Central memory CD8-positive, alpha-beta T cell (primary cell): ENCODE measurements at places on chromosomes 4 and X.

DNA sequence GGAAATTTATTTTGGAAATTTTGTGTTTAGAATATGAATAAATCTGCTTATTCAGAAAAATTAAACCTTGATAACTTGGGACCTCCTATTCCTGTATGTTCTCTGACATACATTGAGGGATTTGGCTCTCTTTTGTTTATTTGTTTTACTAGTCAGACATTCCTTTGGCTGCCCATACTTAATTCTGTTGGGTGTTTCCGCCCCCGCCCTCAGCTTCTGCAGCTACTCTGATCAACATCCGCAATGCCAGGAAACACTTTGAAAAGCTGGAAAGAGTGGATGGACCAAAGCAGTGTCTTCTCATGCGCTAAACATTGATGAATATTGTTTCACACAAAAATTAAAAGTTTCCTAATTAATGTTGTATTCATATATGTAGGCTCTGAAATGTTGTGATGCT, 40.5 kb downstream of the RRAGB start:
- no peak for DNase-seq

DNA sequence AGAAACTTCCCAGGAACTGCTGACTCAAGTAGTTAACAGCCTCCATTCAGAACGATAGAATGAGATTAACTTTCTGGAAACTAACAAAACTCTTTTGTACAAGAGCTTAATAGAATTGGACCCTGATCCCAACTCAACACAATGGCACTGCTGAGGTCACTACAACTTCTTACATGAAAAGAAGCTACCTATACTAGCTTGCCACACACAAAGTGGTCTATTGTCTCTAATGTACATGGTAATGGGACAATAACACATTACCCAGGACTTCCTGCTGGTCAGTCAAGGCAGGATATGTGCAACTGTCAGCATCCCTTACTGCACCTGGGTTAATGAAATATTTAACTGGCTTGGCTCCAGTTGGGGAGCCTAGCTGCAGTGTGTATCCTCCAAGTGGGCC, 56.2 kb downstream of the BRCC3 start:
- no peak for DNase-seq

- DNase-seq = no peak
Measured at GRCh38 chr4:14787894-14788293, 214.4 kb upstream of the CPEB2 start.

- no peak for DNase-seq
Measured at GRCh38 chr4:14783011-14783877, 219.0 kb upstream of the CPEB2 start.

GRCh38 chr4:54930226-54930625, 195.2 kb downstream of the KDR start:
- DNase-seq = no peak

- DNase-seq = no peak
Measured at GRCh38 chr4:41360214-41360920, 103.6 kb downstream of the UCHL1 start.

- no peak for DNase-seq
Measured at GRCh38 chr4:142550965-142551364, 295.1 kb downstream of the INPP4B start.

GRCh38 chrX:72381439-72382201, 75.9 kb upstream of the CITED1 start:
- no peak for DNase-seq

- no peak for DNase-seq
Measured at GRCh38 chr4:18571301-18571761, 549.8 kb upstream of the LCORL start.

DNA sequence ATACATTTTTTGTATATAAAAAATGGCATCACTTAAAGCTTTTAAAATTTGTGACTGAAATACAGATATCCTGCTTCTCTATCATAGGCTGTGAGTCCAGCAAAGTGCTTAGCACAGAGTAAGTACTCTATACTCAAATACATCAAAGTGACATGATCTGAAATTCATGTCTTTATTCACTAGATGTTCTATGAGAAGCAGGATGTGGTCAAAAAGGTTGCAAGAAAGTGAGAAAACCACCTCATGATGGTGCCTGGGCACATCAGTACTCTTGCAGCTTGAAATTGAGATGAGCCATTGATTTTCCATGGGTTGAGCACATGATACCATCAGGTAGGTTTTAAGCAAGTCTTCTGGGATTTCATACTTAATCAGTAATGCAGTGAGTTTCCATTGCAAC, 20.4 kb upstream of the SFRP2 start:
- DNase-seq = no peak

DNA sequence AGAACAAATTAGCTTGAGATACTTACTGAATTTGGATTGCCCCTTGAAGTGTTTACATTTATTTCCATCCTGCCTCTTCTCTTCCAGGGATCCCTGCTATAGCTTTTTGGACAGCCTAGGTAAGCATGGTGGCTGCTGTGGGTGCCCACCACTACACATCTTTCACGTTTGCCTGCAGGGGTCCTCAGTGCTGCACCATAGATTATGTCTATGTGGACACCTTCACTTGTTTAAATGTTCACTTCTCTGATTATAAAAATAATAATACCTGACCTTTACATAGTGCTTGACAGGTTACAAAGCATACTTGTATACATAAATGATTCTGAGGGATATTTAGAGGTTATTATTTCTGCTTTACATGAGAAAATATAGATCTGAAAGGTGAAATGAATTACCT, 67.9 kb upstream of the SLC4A4 start:
- DNase-seq = no peak

GRCh38 chr4:3010998-3011397, 47.6 kb downstream of the GRK4 start:
- no peak for DNase-seq

GRCh38 chr4:575281-576141, 584 bp downstream of the TMEM271 start:
- no peak for DNase-seq

DNA sequence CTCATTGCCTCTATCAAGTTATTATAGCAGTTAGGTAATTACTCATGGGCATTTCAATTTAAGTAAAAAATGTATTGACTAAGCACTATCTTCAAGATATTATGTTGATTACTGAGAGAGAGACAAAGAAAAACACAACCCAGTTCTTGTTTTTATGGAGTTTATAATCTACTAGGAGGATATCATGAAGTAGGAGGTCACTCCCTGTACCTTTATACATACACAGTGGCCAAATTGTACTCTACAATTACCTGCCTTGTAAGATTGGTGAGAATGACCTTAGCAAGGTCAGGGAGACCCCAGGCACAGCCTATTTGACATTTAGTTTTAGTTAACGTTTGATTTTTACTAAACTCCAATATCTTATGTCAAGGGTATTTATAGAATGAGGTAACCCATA, 5.5 kb downstream of the HPGD start:
- no peak for DNase-seq

GRCh38 chr4:184595430-184595829, 53.8 kb downstream of the CASP3 start:
- DNase-seq = no peak

GRCh38 chr4:88751258-88752075, 53.8 kb upstream of the NAP1L5 start:
- no peak for DNase-seq

- no peak for DNase-seq
Measured at GRCh38 chr4:48017108-48017571, 568 bp downstream of the NIPAL1 start.

DNA sequence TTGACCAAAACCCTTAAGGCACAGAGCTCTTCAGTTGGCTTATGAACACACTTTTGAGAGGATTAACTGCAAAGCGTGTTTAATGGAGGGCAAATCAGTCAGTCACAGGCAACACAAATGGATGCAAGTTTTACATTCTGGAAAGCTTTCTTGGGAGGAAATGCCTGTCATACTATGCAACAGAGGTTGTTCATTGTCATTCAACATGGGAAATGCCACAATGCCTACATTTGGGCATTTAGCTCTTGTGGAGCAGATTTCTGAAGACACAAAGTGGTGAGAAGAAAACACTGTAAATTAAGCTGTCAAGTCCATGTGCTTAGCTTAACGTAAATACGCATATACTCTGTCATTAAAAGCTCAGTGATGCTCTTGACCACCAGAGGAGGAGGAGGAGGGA, 41.1 kb downstream of the CBLL2 start:
- DNase-seq = no peak

GRCh38 chrX:13478740-13479451, 90.5 kb upstream of the EGFL6 start:
- DNase-seq = no peak

DNA sequence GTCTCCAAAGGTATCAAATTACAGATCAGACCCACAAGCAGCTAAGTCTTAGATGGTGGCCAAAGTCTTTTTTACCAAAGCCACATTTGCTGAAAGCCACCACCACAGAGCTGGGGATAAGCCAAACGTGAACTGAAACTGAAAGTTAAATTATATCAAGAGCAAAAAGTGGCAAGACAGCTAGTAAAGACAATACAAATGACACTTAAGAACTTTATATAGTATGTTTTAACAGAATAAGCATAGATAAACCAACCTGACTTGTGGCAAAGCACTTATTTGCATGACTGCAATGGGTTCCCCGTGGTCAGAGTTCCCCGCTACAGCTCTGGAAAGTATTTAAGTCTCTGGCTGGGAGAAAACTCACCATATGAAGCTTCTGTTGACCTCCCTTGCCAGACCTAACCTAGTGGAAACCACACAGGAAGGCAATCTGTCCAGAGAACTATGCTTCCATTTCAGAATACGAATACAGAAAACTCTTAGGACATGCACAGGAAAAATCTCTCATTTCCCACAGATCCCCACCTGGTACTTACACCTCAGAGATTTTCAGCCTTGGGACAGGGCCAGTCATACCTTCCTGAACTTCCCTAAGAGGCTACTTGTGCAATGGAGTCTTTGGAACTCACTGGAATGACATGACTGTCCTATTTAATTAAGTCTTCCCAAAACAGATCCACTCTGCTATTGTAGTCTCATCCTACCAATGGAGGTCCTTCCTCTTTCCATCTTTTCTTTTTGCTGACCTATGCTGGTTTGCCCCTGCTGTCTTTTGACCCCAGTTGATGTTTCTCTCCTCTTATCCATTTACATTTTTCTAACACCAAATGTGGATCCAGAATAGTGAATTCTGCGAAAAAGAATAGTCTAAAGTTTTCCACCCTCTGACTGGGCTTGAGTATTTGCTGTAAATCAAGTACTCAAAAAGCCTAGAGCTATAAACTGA, 225.1 kb downstream of the NR3C2 start:
- no peak for DNase-seq

DNA sequence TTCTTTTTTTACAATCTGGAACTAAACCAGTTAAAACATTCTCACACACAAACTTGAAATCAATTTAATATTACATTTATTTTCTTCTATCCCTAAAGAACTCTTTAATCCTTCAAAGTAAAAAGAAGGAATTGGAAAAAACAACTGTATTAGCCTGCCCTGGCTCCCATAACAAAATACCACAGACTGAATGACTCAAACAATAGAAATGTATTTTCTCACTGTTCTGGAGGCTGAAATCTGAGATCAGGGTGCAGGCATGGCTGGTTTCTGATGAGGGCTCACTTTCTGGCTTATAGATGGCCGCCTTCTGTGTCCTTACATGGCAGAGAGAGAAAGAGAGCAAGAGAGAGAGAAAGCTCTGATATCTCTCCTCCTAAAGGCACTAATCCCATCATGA, 149.4 kb downstream of the PDGFRA start:
- no peak for DNase-seq

- DNase-seq = no peak
Measured at GRCh38 chr4:16048619-16049419, 35.0 kb downstream of the PROM1 start.

- no peak for DNase-seq
Measured at GRCh38 chr4:75007891-75008290, 75.0 kb downstream of the PARM1 start.

- no peak for DNase-seq
Measured at GRCh38 chrX:134735015-134735414, 76.7 kb upstream of the PLAC1 start.

- DNase-seq = no peak
Measured at GRCh38 chr4:37812713-37813112, 13.8 kb upstream of the PGM2 start.

DNA sequence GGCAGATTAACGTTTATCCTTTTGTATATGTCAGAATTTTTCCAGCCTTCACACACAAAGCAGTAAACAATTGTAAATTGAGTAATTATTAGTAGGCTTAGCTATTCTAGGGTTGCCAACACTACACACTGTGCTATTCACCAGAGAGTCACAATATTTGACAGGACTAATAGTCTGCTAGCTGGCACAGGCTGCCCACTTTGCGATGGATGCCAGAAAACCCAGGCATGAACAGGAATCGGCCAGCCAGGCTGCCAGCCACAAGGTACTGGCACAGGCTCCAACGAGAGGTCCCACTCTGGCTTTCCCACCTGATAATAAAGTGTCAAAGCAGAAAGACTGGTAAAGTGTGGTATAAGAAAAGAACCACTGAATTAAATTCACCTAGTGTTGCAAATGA, 94.8 kb downstream of the TET2 start:
- no peak for DNase-seq

- DNase-seq = no peak
Measured at GRCh38 chr4:165662341-165662740, 210.7 kb upstream of the TLL1 start.

GRCh38 chrX:109172091-109172602, 309.7 kb downstream of the GUCY2F start:
- no peak for DNase-seq
